ENCODE measurements at places on chromosomes 4 and X. TPM values are rescaled to one million over a fixed set of nuclear protein-coding genes. Genes with fewer than 3 reads are reported as not detected.

DNA sequence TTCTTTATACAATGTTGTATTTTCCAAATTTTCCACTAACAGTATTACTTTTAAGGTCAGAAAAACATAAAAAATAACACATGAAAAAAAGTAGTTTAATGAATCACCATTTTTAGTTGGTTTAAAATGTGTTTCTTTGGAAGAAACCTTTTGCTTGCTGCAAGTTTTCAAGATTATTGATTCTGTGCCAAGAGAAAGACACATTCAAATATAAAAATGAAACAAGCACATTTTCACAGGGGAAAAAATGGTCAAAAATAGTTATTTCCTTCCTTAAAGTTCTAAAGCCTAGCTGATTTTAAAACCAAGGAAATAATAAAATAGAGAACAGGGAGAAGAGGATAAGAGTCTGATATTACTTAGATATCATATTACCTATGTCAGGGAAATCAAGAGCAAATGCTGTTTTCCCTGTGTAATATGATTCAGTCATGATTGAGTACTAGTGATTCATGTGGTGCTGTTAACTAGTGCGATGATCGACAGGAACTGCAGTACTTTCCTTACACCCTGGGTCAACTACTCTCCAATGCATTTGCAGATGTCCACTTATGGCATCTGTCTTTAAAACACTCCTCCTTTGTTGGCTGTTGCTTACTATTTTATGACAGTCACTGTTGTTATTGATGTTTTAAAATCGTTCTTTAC, 103.8 kb downstream of the CAMK2D start:
- H3K36me3 ChIP-seq: peaks cover 11% of the 10 kb centered on the region
- H3K4me3 ChIP-seq: no peak overlapping the region
- no peak for DNase-seq
- H3K4me1 ChIP-seq: peaks cover 15% of the 10 kb centered on the region
- no peaks in the 10 kb centered on the region for H3K27me3 ChIP-seq

GRCh38 chrX:139113708-139114107, 402.2 kb upstream of the FGF13 start:
- no peak overlapping the region for H3K4me3 ChIP-seq
- H3K27ac ChIP-seq: no peak overlapping the region
- no peaks in the 10 kb centered on the region for H3K36me3 ChIP-seq
- no peak for DNase-seq
- H3K4me1 ChIP-seq: no peaks in the 10 kb centered on the region

DNA sequence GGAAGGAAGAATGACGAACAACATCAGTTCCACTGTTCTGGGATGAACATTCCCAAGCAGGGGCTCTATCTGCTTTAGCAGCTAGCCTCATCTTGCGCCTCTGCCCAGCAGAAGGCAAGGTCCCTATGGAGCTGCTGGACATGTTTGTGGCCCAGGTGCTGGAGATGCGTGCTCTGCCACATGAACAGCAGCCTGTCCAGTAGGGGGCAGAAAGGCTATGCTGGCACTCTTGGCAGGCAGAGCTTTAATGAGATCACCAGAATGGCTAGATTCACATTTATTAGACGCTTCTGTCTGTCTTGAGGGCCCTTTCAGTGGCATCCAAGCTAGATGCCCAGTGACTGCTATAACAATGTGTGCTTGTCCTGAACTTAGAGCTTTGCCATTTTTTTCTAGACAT, 1826.0 kb downstream of the STIM2 start:
- H3K27ac ChIP-seq: no peak overlapping the region
- DNase-seq: peak; percentile 63
- no peak overlapping the region for H3K4me3 ChIP-seq
- H3K36me3 ChIP-seq: no peaks in the 10 kb centered on the region
- no peaks in the 10 kb centered on the region for H3K27me3 ChIP-seq

DNA sequence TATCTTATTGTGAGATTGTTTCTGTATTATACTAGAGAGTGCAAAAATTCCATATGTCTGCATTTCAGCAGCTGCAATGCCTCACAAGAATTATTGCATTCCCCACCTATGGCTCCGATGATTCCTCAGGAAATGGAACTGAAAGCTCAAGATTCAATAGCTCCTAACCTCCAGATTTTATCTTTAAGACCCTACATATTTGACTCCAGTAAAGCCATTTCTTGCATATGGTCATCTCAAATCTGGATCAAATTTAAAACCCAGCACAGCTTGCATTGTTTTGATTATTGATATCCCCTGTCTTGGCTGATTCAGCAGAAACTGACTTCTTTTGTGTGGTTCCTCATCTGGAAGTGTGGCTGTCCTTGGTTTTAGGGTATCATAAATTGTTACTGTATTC, 142.6 kb downstream of the CORIN start:
- H3K27ac ChIP-seq: no peak overlapping the region
- H3K27me3 ChIP-seq: peaks cover 9% of the 10 kb centered on the region
- DNase-seq: no peak
- H3K4me3 ChIP-seq: no peak overlapping the region

DNA sequence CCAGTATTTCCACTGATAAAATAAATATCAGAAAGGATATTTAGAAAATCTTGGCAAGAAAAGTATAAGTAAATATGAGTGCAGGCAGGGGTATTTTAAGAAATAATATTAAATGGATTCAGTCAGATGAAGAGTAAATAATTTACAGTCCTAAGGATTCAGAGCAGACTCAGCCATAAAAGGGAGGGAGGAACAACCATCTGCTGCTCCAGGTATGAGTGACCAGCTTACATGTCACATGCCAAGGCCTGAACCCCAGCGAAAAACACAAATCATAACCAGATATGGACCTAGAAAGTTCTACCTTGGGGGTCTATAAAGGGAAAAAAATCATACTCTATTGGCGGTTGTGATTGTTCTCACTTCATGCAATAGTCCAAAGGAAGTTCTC, 166.8 kb downstream of the COL4A6 start:
- H3K36me3 ChIP-seq: no peaks in the 10 kb centered on the region
- no peaks in the 10 kb centered on the region for H3K27me3 ChIP-seq
- H3K4me1 ChIP-seq: peaks cover 21% of the 10 kb centered on the region
- peak overlapping the region; percentile 37 for H3K27ac ChIP-seq
- no peak overlapping the region for H3K4me3 ChIP-seq
- DNase-seq: no peak

GRCh38 chrX:103791826-103792485, 15.3 kb downstream of the PLP1 start:
- no peak overlapping the region for H3K4me3 ChIP-seq
- H3K27ac ChIP-seq: no peak overlapping the region
- H3K36me3 ChIP-seq: no peaks in the 10 kb centered on the region
- no peak for DNase-seq

- DNase-seq: no peak
- no peaks in the 10 kb centered on the region for H3K27me3 ChIP-seq
- H3K4me3 ChIP-seq: no peak overlapping the region
- no peak overlapping the region for H3K27ac ChIP-seq
- H3K36me3 ChIP-seq: no peaks in the 10 kb centered on the region
- H3K4me1 ChIP-seq: peaks cover 30% of the 10 kb centered on the region
Measured at GRCh38 chr4:172995161-172995560, 173.4 kb upstream of the GALNT7 start.

- H3K4me1 ChIP-seq: no peaks in the 10 kb centered on the region
- no peak overlapping the region for H3K4me3 ChIP-seq
Measured at GRCh38 chrX:153317306-153317705, 4.3 kb downstream of the PNMA6F start.

NAA11 gene
- total RNA-seq: not detected

KIAA0232 gene
- total RNA-seq: 33.9 TPM

All from type B pancreatic cell (in vitro differentiated cells).